ENCODE measurements at places on chromosomes 6 and 20.

GRCh38 chr6:148144917-148145521, 197.6 kb upstream of the SASH1 start:
- DNase-seq = peak; percentile 84

DNA sequence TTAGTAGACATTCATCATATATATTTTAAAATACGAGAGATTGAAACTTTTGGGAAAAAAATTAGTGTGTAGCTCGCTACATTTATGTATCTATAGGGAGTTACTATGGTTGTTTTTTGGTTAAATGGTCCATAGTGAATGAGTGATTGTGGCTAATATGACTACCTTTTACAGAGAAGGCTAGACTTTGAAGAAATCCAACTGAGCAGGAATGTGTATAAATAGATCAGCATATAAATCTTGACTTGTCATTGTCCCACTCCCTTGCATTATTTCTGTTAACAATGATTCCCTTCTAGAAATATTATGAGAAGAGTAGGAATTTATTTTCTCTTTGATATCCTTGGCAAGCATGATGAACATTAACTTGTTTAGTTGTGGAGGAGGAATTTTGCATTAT, 737.8 kb upstream of the MAP3K7 start:
- DNase-seq = no peak

- no peak for DNase-seq
These were observed 126.9 kb upstream of the UST start for GRCh38 chr6:148619891-148620290.

DNA sequence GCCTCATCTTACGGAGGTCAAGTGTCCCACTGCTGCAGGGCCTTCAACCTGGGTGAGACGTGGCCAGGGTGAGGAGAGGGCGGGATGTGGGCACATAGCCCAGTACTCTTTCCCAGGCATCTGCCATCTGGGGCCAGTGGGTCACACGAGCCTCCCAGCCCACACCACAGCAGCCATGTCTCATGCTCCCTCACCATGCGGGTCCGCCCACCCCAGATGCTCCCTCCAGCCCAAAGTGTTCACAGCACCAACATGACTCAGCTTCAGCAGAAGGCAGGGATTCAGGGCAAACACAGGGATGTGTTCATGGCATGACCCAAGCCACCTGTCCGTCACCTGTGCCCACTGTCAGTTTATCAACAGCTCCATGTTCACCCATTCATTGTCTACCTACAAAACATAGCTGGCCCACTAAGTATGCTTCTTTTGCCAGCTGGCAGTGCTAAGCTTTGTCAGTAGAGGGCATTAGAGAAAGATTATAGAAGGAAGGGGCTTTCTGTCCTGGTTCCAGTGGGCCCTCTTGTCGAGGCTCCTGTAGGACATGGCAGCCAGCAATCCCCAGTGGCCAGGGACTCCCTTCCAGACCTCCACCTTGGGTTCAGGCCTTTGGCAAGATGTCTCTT, 109.2 kb downstream of the FOXF2 start:
- DNase-seq = no peak

DNA sequence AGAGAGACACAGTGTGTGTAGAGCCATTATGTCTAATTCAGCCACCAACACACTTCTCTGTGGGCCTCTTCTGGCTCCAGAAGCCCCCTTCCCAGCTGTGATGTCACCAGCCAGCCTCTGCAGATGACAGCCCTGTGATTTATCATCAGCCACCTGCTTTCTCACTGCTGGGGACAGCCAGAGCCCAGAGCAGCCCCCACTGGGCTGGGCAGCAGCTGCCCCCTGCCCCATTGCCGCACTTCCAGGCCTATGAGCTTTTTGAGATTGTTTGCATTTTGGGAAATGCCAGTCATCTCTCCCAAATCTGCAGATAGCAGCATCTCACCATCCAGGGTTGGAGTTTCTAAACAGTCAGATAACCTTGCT, 21.9 kb upstream of the STX16 start:
- no peak for DNase-seq

DNA sequence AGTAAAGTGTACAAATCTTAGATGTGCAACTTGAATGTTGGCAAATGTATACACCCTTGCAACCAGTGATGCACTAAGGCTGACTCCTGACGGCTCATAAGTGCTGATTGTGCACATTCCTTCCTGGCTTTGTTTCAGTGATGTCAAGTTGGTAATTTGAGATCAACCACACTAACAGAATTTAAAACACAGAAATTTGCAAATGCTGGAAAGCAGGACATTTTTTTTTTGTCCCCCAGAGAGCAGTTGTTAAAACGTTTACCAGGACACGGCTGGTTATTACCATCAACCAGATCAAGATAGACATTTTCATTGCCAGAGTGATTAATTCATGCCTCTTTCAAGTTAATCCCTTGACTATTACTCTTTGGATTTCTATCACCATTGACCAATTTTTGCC, 735.6 kb downstream of the RFPL4B start:
- DNase-seq = no peak

DNA sequence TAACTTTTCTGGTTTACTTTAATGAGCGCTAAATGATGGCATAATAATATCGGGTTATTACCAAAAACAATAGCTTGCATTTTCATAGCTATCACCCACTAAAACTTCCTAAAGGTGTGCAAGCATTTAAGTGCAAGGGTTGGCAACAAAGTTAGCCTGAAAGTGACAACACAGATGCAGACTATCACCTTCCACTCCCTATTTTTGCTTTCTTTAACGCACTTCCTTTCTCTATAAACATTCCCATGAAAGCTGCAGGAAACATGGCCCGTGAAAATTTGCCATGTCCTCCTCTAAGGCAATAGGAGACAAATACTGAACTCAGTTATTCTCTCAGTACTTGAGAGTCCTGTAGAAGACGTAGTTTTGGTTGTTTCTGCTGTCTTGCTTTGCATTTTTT, 2.7 kb downstream of the MYCT1 start:
- DNase-seq = no peak

- DNase-seq = no peak
These were observed 71.7 kb upstream of the FRMD1 start for GRCh38 chr6:168150551-168151320.

DNA sequence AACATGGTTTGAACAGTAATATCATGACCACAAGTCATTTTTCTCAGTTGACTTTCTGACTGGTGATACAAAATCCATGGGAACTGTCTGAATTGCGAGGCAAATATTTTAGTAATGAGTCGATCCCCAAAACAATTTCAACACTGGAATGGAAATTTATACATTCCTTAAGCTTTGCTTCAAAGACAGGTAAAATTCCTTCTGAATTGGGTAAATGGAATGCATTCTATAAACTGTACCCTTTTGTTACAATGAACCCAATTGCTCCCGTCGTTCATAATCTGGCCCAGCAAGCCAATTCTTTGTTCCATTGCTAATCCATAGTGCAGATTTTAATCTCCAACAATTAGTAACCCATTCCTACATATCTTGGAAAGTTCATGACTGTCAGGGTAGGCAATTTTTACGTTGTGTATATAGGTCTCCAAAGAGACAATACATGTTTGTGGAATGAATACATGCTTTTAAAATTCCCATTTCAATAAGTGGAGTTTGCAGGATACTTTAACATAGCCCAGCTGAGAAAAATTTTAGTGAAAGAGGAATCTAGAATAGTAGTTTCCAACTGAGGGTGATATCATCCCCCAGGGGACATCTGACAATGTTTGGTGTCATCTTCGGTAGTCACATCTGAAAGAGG, 32.7 kb downstream of the CYP24A1 start:
- no peak for DNase-seq

DNA sequence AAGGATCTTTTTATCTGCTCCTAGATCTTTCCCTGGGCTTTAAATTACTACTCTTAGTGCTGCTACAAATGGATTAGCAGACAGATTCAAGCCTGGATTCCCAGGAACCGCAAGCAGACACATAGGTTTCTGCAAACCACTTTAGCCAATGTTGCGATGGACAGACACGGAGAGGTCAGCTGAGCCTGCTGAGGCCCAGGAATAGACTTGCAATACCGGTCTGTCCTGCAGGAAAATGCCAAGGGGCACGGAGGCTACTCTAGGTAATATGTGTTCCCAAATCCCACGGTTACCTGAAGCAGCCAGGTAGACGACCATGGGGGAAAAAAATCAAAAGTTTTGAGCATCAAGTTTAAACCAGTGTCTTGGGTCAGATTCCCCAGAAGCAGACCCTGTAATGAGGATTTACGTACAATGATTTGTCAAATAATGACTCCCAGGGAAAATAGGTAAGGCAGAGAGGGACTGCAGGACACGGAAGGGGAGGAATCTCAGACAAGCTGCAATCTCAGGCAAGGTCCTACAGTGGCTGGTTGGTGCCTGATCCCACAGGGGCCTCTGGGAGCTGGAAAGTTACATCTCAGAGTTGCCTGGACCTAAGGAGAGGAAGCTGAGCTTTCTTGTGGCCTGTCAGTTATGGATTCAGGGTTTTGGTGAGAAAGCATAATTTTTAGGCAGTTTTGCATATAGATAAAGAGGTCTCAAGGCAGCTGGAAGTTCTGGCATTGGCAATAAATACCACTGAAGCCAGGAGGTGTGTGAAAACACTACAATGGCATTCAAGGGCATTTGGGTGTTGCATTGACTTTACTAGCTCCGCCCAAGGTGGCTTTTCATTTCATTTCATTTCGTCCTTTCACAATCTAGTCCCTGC, 12.5 kb downstream of the OTOR start:
- DNase-seq = no peak

- no peak for DNase-seq
These were observed 88.2 kb downstream of the PREX1 start for GRCh38 chr20:48739395-48740291.

- DNase-seq = no peak
These were observed 258.9 kb downstream of the CDKAL1 start for GRCh38 chr6:20793174-20793573.

DNA sequence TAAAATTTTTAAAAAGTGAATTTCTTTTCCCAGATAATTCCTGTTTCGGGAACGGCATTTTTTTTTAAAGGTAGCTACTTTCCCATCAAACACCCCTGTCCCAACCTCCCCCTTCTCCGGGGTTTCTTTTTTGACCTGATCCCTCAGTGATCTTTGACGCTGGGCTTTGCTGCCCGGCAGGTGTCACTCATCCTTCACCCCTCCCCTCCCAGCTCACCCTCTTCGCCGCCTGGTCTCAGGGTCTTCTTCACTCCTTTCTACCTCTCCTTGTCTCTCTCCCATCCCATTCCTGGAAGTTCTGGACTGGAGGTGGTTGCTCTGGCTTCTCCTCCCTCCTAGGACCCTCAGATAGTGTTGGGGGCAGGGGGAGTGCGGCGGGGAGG, 329 bp upstream of the GPR6 start:
- DNase-seq = no peak

DNA sequence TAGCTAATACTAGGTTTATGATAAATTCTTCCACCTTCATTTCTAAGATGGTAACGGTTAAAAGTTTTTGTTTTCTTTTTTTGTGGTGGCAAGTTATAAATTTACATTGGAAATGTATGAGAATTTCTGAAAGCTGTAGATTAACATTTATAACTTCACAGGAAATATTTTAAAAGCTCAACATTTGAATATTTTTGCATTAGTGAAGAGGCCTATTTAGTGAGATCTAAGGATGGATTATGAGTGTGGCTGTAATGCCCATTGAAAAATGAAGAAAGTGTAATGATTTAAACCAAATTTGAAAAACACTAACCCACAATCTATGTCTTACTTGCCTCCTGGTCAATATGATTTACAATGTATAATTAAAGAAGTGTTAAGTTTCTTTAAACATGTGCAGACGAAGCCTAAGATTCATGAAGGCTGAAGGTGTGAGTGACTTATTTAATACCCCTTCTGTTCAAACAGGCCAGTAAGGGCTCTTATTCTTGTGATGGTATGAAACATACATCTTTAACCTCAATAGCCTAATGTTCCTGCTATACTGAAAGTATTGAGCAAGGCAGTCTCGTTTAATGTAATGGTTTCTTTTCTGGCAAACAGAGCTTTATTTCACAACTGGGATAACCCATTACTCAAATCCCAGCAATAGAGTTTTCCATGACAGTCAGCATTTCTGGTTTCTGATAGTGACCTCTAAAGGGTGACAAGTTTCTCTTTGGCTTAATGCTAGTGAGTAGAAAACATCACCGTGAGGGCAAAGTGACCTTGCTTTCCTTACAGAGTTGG, 13.2 kb downstream of the HDGFL1 start:
- no peak for DNase-seq

GRCh38 chr6:132357120-132357519, 44.2 kb downstream of the MOXD1 start:
- DNase-seq = no peak

- no peak for DNase-seq
These were observed 115.0 kb downstream of the OGFRL1 start for GRCh38 chr6:71403422-71404134.

DNA sequence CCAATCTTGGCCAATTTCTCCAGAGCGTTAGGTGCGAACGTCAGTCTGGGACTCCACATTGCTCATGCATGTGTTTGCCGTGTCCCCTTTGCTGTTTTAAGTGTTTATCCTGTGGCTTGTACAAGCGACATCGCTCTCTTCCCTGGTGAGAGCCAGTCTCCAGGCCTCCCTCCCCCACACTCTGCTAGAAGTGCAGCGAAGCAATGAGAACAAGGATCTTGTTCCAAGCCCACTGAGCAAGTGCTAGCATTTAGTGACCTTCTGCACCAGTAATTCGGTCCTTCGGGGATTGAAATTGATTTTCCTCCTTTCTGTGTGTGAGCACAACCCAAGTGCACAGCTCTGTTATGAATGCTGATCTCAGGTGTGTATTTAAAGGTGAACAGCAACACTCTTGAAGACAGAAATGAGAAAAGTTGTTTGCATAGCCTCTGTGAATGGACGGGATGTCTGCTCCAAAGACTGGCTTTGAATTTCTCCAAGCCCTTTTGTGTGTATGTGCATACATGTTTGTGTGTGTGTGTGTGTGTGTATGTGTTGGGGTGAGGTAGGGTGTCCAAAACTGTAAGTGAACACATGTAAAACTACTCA, 29.0 kb downstream of the CD83 start:
- no peak for DNase-seq

DNA sequence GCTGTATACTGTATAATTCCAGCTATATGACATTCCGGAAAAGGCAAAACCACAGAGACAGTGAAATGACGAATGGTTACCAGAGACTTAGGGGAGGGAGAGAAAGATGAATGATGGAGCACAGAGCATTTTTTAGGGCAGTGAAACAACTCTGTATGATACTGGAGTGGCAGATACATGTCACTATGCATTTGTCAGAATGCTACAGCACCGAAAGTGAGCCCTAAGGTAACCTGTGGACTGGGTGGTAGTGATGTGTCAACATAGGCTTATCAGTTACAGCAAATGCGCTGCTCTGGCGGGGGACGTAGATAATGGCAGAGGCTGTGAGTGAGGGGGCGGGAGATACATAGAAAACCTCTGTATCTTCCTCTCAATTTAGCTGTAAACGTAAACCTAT, 201.3 kb upstream of the SSTR4 start:
- no peak for DNase-seq

GRCh38 chr6:3919130-3919628, 70.0 kb downstream of the FAM50B start:
- no peak for DNase-seq

GRCh38 chr20:35886537-35886936, 67.8 kb downstream of the SCAND1 start:
- no peak for DNase-seq

GRCh38 chr6:92231171-92231701, 1188.1 kb downstream of the EPHA7 start:
- DNase-seq = no peak

All from left colon (tissue), 2 donors.